ENCODE measurements at places on chromosomes 1 and 21. TPM values are rescaled to one million over a fixed set of nuclear protein-coding genes. Genes with fewer than 3 reads are reported as not detected.

DNA sequence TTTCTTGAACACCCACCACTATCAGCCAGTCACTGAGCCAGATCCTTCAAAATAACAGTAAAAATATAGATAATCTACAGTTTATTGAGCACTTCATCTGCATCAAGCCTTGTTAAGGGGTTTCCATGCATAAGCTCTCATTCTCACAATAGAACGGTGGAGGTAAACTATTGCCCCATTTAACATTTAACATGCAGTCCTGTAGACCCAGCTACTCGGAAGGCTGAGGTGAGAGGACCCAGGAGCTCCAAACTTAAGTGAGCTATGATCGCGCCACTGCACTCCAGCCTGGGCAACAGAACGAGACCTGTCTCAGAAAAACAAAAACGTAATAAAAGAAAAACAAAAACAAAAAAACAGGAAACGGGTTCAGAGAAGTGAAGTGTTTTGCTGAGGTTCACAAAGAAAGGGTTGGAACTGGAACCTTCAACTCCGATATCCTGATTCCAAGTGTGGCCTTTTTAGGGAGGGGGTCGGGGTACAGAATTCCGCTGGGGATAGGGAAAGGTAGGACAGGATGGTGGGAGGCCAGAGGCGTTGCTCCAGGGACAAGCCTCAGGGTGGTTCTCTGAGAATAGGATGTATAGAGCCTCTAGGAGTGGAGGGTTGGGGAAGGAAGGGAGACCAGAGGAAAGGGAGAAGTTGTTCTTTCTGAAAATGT is 11.6 kb upstream of the SESN2 start:
- no peak for DNase-seq

DNA sequence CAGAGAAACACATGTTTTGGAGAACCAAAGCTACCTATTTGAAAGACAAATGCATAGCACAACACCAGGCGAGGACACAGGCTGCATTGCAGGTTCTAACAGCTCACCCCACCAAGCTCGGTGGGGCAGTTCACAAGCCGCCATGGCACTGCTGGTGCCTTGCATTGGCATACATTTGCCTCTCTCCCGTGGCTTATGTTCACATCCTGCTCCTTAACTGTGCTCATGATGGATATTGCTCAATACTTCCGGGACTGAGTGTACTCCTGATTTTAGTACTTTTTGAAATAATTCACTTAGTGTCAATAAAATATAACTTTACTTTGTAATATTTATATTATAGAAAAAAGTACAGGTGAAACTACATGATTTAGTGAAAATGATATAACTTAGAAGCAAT is 1187.4 kb upstream of the NCAM2 start:
- no peak for DNase-seq

Gene IVL
- not detected for total RNA-seq

DNA sequence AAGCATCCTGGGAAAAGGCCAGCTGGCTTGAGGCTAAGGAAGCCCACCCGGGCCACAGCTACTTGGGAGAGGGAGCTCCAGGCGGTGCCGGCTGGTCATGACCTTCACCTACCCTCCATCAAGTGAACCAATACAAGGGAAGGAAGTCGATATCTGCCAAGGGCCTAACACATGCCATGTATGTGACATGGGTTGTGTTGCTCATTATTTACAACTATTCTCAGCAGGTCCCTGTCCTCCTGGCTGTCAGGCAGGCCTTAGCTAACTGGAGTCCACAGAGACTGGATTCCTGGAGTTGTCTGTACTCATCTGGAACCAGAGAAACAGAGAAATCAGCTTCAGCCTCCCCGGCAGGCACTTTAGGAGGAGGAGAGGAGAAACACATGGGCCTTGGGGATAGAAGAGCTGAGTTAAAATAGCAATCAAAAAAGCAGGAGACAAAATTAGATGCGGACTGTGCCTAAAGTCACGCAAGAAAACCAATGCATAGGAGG is 15.7 kb downstream of the TCEA3 start:
- DNase-seq, result no peak

Gene WNT9A
- total RNA-seq, result 0.30 TPM

- DNase-seq, result no peak
Measured at GRCh38 chr1:60762911-60763310, 319.4 kb upstream of the NFIA start.

GRCh38 chr1:95133687-95134086 is 16.5 kb downstream of the TLCD4 start:
- no peak for DNase-seq

DNA sequence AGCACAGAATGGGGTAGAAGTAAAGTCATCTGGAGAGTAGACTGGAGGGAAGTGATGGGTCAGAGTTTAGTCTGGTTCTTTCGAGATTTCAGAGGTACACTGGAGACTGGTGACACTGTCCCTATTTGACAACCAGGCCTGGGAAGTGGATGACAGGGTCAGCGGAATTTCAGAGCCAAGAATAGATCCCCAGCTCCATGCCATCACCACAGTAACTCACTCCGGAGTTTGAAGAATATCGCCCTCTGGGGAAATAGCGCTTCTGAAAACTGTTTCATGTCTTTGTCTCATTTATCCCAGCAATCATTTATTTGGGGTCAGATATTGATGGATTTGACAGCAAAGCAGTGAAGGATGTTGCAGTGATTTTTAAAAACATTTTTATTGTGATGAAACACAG is 7.6 kb upstream of the NFASC start:
- no peak for DNase-seq

GRCh38 chr1:103197216-103197615 is 88.9 kb upstream of the COL11A1 start:
- DNase-seq, result no peak

- DNase-seq, result no peak
Measured at GRCh38 chr1:72526926-72527325, 244.6 kb upstream of the NEGR1 start.

Gene IFNLR1
- total RNA-seq, result 6.9 TPM

- DNase-seq, result no peak
Measured at GRCh38 chr1:184408580-184408979, 21.8 kb downstream of the C1orf21 start.
